ENCODE measurements at places on chromosomes 7 and 10.
A peak's percentile ranks its signal among the peaks of the same experiment; 100 is the strongest.

- no peak for DNase-seq
These were observed 73.0 kb downstream of the TCF7L2 start for GRCh38 chr10:113023017-113023416.

- DNase-seq = no peak
These were observed 18.9 kb downstream of the OPTN start for GRCh38 chr10:13118784-13119410.

DNA sequence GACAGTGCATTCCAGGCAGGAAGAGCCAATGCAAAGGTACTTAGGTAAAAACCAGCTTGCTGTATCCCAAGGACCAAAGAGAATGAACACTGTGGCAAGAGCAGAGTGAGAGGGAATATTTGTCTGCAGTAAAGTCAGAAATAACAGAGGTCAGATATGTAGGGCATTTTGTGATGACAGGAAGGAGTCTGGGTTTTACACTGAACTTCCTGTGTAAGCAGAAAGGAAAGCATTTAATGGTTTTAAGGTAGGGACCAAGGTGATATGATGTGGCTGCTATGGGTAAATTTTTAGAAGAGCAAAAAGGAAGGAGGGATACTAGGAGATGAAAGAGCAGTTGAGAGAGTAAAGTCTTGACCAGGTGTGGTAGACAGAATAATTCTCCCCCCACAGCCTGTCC lies 10.1 kb downstream of the ABCB1 start:
- no peak for DNase-seq

- DNase-seq = no peak
These were observed 143.7 kb downstream of the DNAJB6 start for GRCh38 chr7:157480371-157481050.

DNA sequence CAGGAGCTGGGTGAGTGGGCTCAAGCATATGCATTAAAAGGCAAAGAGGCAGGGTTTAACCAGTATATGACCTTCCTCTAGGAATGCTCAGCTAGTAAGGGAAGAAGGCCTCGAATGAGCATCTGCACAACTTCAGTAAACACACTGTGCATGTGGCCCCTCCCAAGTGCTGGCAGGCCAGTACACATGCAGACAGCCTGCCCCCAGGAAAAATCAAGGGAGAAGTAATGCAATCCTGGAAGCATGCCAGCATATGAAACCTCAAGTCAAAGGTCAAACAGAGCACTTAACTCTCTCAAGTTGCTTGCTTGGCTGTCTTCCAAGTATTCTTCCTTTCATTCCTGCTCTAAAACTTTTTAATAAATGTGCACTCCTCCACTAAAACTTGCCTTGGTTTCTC lies 208.4 kb downstream of the ACTR3B start:
- DNase-seq = no peak

DNA sequence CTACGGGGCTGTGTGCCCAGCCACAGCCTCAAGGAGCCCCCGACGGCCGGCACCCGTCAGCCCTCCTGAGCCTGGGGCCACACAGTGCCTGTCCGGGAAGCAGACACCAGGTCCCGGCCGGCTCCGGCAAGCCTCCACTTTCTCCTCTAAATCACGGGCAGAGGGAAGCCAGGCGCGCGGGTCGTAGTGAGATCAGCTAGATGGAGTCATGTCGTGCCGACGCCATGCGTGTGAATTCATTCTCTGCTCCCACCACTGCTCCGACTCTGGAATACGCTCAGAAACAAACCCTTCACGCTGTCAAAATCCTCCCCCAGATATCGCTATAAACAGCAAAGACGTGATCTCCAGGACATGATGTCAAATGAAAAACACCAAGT lies 93.7 kb upstream of the DNAAF5 start:
- DNase-seq = no peak

DNA sequence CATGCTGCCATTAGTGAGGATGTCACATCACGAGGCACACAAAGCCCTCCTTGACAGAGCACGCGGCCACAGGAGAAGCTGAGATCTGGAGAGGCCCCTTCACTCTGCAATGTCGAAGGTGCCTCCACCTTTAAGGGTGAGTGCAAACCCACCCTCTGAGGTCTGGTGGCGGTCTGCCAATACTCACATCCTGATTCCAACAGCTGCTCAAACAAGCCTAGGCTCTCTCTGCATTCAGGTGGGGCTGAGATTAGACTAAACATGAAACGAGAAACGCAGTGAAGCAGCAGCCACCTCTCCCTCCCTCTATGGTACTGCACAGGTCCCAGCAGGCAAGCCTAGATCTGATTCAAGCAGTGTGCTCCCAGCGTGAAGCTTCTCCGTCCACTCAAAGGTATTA lies 151.8 kb downstream of the TCERG1L start:
- DNase-seq = no peak

- no peak for DNase-seq
These were observed 214.7 kb downstream of the WDR37 start for GRCh38 chr10:1270906-1271305.

GRCh38 chr10:121310151-121310711 lies 288.0 kb downstream of the FGFR2 start:
- DNase-seq = no peak

DNA sequence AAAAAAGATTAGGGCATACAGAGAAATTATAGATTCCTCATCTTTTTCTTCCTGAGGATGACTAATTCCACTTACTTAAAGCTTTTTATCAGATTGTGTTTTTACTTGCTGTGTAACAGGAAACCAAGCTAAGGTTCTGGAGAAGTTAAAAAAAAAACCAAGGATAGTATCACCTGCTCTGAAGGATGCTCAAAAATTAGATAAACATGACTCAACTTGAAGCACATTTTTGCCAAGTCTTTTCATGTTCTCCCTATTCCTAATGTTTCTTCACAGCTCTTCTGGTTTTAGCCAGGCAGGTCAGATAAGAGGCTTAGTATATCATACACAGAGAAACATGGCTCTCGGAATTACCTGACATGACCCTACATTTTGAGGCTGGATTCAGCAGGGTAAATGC lies 90.3 kb downstream of the CPEB3 start:
- no peak for DNase-seq

- no peak for DNase-seq
These were observed 153.6 kb downstream of the AOAH start for GRCh38 chr7:36570528-36571189.

GRCh38 chr7:93622036-93623033 lies 47.8 kb upstream of the CALCR start:
- no peak for DNase-seq

- DNase-seq = no peak
These were observed 176.6 kb upstream of the TNS3 start for GRCh38 chr7:47758546-47758945.

GRCh38 chr10:18414061-18414460 lies 237.3 kb downstream of the NSUN6 start:
- DNase-seq = no peak

DNA sequence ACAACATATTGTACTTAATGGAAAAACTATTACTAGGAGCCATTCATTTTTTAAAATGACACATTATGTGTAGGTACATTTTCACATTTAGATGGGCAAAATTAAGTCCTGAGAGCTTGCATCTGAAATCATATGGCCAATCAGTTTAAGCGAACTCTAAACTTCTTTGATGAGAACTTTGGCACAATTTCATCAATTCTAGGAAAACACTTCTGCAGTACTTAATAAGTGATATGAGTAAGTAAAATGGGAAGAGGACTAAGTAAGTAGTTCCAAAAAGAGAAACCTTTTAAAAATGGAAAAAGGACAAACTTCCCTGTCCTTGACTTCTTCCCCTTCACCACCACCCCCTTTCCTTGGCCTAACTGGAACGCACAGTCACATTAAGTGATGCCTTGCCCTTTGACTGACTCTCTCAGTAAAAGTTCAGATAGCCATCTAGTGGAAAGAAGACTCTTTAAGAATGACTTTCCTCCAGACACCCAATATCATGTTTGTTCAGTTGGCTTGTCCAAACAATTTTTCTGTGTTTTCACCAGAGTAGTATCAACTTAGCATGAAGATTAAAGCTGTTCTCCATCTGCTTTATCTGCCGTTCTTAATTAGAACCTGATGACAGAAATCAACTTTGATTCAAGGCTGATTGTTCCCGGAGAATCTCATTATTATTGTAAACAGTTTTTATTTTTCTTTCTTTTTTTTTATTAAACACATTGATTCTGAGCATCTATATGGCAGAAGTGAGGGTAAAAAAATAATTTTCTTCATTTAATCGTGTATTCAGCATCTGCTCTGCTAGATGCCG lies 45.1 kb downstream of the CNNM2 start:
- DNase-seq = no peak

- DNase-seq = no peak
These were observed 457.4 kb downstream of the MDFIC start for GRCh38 chr7:115379321-115379720.

GRCh38 chr7:11153694-11154093 lies 180.0 kb downstream of the PHF14 start:
- no peak for DNase-seq

DNA sequence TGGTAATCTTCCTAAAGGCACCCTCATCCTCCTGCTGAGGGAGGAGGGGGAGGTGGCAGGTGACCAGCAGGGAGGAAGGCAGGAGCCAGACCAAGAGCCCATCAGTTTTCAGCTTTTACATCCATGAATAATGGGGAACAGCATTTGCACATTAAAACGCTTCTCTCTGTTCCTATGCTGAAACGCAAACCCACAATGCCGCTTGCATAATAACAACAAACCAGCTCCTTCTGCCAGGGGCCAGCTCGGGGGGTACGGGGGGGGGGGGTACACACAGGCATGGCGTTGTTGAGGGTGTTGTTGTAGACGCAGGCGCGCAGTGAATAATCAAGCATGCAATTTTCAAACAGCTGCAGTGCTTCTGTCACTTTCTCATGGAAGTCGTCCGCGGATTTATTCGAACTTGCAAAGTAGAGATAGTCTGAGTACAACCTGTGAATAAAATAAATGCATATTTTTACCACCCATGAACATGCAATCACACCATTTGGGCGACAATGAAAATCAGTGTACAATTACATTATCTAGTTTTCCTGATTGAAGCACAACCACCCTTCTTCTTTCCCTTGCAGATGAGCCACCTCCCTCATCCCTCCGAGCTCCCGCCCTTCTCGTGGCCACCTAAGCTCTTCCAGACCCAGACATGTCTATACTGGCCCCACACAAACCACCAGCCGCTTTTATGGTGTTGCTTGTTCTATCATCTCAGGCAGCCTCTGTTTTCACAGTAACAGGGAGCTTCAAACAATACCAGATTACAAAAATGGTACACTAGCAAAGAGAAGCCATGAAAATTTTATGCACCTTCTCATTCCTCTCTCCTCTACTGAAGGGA lies 72.2 kb downstream of the CHST15 start:
- DNase-seq = no peak

DNA sequence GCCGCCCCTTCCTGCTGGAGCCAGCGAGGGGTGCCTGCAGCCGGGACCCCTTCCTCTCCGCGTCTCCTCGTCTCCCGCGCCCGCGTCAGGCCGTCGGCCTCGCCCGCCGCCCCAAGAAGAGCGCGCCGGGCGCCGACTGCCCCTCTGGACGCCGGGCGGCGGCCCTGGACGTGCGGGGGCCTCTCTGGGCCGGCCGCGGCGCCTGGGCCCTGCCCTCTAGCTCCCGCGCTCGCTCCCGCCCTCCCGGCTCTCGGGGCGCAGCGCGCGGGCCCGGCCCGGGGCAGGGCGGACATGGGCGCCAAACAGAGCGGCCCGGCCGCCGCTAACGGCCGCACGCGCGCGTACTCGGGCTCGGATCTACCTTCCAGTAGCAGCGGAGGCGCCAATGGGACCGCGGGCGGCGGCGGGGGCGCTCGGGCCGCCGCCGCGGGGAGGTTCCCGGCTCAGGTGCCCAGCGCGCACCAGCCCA lies 704 bp downstream of the ZNRF2 start:
- DNase-seq = peak; percentile 12

DNA sequence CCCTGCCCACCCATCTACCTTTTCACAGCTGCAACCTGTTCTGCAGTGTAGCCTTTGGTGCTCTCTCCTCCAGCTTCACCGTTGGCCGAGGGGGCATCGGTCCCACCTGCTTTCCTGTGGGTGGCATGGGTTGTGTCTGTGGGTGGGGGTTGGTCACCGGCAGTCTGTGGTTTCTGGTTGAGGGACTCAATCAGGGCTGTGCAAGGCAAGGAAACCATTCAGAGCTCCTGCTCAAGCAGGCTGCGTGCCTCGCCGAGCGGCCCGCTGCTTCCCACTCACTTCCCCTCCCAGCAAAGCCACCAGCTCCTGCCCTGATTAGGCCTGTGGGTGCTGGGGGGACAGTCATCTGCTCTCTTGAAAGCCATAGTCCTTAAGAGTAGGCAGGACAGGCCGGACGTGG lies 9.8 kb downstream of the DNAJB12 start:
- peak; percentile 23 for DNase-seq

DNA sequence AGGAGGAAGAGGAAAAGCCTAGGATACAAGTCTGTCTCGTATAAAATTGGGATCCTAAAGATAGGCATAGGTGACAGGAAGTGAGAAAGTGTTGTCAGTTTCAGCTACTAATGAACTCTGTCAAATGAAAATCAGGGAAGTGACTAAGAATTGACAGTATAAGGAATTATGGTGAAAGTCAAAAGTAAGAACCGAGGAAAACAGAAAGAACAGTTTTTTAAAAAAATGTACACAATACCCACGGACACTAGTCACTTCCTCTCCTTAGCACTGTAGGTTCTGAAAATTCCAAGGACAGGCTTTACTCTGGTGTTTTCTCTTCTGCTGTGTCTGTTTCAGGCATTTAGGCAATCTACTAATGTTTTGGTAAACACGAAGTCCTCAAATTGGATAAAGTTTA lies 42.3 kb downstream of the ATAD1 start:
- no peak for DNase-seq

DNA sequence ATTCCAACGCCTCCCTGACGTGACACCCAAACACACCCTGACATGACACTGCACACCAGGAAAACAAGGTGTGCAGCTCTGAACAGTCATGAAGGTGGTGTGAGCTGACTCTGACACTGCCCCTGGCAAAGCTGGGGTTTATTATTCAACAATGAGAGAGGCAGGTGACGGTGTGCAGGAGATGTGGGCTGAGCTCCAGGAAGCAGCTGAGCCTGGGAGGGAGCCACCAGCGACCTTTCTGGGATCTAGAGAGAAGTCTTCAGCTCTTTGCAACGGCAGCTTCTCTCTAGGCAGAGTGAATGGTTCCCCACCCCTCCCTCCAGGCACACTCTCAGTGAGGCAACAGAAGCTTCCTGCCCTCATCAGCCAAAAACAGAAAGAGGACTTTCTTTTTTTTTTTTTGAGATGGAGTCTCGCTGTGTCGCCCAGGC lies 65.6 kb downstream of the SH3PXD2A start:
- DNase-seq = no peak

DNA sequence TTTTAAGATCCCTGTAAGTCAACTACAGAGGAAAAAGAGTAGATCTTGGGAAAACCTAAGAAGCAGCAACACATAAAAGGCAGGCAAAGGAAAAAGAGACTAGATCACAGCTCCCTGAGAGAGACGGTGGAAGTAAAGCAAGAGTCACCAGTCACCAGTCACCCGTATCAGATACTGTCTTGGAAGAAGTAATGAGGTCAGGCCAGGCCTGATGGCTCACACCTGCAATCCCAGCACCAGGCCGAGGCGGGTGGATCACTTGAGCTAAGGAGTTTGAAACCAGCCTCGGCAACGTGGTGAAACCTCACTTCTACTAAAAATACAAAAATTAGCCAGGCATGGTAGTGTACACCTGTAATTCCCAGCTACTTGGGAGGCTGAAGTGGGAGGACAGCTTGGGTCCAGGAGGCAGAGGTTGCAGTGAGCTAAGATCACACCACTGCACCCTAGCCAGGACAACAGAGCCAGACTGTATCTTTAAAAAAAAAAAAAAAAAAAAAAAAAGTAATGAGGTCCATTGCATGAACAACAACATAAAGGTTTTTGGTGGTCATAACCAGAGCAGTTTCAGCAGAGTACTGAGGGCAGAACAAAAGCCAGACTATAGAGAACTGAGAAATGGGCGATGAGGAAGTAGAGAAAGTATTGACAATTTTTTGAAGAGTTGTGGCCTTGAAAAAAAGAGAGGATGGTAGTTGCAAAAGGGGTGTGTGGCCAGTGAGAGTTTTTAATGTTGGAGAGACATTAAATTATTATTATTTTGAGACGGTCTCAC lies 16.9 kb downstream of the ZNF713 start:
- DNase-seq = no peak

Data from T-helper 1 cell (primary cell).